ENCODE measurements at places on chromosomes 1 and 21.

- no peak for ATAC-seq
These were observed 154.2 kb upstream of the L1TD1 start for GRCh38 chr1:62040450-62040849.

GRCh38 chr1:172530000-172530399 lies 3.0 kb upstream of the SUCO start:
- no peak for ATAC-seq

DNA sequence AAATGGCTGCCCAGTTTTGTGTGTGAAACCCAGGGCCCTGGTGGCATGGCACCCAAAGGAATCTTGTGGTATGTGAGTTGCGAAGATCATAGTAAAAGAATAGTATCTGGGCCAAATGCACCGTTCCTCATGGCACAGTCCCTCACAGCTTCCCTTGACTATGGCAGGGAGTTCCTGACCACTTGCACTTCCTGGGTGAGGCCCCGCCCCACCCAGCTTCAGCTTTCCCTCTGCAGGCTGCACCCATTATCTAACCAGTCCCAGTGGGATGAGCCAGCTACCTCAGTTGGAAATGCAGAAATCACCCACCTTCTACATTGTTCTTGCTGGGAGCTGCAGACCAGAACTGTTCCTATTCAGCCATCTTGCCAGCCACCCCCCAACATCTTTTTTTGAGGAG lies 63.0 kb downstream of the SLC5A9 start:
- no peak for ATAC-seq

- peak; percentile 78 for ATAC-seq
These were observed 317.2 kb upstream of the NFIA start for GRCh38 chr1:60765204-60765603.

GRCh38 chr1:243246916-243247315 lies 8.2 kb downstream of the CEP170 start:
- ATAC-seq, result peak; percentile 7

DNA sequence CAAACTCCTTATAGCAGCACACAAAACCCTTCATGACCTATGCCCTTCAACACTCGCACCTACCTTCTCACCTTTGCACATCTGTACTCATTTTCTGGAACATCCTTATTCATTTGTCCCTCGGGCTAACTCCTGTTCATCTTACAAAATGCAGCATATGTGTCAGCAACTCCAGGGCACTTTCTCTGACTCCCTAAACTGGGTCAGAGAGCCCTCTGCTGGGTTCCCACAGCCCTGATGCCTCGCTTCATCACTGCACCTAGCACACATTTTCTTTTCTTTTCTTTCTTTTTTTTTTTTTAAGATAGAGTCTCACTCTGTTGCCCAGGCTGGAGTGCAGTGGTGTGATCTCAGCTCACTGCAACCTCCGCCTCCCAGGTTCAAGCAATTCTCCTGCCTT lies 54.0 kb downstream of the RAB3B start:
- ATAC-seq, result peak; percentile 48

GRCh38 chr1:208252836-208253576 lies 8.8 kb upstream of the PLXNA2 start:
- ATAC-seq, result no peak

GRCh38 chr1:209667708-209668107 lies 7.5 kb upstream of the G0S2 start:
- ATAC-seq, result no peak

GRCh38 chr1:246959944-246960693 lies 28.4 kb upstream of the AHCTF1 start:
- no peak for ATAC-seq

- no peak for ATAC-seq
These were observed 19.2 kb upstream of the PEX10 start for GRCh38 chr1:2431518-2431917.

DNA sequence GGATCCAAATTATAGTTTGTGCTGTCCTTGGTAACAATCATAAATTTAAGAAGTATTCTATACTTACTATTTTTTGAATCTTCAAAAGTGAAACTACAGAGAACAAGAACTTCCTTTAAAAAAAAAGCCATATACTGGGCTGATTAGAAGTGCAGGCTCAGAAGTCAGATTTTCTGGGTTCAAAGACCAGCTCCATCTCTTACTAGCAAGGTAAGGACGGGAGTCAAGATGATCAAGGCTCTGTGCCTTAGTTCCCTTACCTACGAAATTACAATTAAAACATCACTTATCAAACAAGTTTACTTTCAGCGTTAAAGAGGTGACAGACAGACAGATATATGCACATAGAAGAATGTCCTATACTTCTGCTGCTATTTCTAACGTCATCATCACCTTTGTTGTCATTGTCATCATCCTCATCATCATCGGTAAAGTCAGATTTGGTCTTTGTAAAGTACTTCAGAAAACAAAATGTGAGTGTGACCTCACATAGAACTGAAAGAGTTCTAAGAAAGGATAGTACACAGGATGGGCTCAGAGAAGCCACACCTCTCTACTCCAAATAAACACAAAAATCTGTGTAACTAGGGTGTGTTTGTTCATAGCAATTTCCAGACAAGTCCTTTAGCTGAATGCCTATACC lies 178.7 kb downstream of the VAV3 start:
- ATAC-seq, result no peak

- no peak for ATAC-seq
These were observed 283.7 kb downstream of the ZNF648 start for GRCh38 chr1:181777812-181778211.

DNA sequence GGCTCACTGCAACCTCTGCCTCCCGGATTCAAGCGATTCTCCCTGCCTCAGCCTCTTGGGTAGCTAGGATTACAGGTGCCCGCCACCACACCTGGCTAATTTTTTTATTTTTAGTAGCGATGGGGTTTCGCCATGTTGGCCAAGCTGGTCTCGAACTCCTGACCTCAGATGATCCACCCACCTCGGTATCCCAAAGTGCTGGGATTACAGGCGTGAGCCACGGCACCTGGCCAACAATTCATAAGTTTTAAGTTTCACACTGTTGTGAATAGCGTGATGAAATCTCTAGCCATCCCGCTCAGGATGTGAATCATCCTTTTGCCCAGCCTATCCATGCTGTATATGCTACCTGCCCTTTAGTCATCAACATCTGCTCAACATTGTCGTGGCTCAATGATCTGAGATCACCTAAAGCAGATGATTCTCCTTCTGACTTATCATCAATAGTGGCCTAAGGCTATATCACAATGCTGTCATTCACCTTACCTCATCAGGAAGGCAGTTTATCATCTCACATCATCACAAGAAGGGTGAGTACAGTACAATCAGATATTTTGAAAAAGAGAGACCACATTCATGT lies 2.6 kb downstream of the PFDN2 start:
- no peak for ATAC-seq

DNA sequence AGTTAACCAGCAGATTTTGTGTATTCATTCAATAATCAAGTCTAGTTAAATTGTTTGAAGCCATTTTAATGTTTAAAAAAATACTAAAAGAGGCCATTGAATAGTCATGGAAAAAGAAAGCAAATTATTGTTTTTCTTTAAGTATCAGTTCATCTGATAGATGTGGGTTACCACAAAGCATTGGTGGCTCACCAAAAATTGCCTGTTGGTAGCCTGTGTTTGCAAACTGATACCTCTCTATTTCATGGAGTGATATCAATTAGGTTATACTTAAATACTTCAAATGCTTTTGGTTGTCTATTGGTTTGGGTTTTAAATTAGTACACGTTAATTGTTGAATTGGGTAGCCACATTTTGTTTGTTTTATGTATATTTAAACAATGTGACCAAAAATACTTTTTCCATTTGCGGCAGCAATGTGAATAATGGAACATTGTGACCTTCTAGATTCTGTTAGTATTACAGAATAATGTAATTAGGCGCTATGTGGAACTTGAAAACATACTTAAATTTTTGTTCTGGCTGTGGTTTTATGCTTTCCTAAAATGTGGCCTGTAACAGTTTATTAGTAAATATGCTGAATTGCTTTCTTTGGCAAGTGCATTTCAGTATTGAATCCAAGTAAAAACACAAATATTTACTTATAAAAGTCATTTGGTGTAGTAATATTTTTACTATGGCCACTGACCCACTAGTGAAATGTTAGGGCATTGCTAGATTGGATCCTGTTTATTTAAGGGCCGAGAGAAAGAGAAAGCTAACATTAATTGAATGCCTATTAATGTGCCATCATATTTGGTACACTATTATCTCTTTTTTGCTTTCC lies 37.1 kb upstream of the NBL1 start:
- ATAC-seq, result no peak

DNA sequence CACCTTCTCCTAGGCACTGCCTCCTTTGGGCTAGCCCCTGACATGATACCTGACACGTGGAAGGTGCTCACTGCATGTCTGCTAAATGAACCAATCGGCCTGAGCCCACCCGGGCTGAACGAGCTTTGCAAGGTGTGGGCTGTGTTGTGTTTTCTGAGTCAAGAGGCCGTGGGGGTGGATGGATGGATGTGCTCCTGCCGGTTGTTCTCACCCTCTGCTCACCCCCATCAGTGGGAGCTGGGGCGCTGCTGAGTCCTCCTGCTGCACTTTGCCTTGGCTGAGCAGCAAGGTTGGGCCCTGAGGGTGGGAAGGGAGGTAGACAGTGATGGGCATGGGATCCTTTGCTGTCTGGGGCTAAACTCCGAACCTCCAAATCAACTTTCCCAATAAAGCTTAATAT lies 6.7 kb upstream of the CACNA1E start:
- no peak for ATAC-seq

DNA sequence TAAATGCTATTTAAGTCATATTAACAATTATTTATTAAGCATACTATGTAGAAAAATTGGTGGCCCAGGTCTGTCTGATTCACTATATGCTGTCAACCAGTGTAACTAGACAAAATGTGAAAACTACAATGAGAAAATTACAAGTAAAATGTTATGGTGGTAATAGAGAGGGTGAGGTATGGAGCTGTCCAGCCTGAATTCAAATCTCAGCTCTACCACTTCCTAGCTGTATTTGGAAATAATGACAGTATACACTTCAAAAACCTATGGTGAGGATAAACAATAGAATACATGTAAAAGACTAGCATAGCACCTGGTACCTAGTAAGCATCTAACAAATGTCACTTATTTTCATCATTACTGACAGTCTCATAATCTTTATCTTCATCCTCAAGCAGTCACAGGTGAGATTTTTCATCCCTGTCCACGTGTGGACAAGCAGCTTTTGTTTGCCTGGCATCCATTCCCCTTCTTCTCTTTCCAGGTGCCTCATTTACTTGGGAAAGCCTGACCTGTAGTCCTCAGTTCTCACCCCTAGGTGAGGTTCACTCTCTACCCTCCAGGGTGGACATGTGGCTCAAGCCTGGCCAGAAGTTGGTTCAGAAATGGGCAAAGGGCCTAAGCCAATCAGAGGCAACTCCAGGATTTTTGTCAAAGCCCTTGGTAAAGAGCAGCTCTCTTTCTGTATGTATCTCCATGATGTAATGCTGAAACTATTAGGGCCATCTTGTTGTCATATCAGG lies 29.5 kb downstream of the EGLN1 start:
- no peak for ATAC-seq

DNA sequence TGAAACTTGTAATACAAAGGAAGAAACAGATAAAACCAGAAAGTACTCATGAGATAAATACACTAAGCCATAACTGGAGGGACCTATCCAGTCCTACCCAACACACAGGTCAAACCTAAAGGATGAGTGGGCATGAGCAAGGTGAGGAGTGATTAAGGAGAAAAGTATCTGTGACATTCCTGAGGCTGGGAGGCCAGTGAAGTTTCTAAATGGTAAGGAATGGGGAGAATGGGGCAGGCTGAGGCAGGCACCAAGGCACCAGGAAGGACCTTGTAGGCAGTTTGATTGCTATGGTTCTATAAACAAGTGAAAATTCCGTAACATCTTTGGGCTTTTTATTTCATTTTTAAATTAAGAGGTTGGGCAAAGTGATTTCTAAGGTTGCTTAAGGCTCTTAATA lies 10.4 kb downstream of the DDX59 start:
- peak; percentile 72 for ATAC-seq

- ATAC-seq, result no peak
These were observed 55.5 kb upstream of the RBM15 start for GRCh38 chr1:110283677-110284076.

GRCh38 chr1:219271818-219272535 lies 98.3 kb downstream of the LYPLAL1 start:
- ATAC-seq, result peak; percentile 80

GRCh38 chr1:19385221-19385620 lies 73.1 kb downstream of the SLC66A1 start:
- no peak for ATAC-seq

- ATAC-seq, result no peak
These were observed 30.0 kb upstream of the RWDD3 start for GRCh38 chr1:95203908-95204437.

GRCh38 chr1:3586986-3587759 lies 24.1 kb downstream of the MEGF6 start:
- no peak for ATAC-seq

GRCh38 chr1:223810586-223810985 lies 35.2 kb downstream of the TP53BP2 start:
- ATAC-seq, result no peak

GRCh38 chr1:27832762-27833161 lies 2.2 kb downstream of the PPP1R8 start:
- ATAC-seq, result no peak

- ATAC-seq, result no peak
These were observed 14.3 kb upstream of the ADARB1 start for GRCh38 chr21:45060089-45060488.

GRCh38 chr1:152185544-152186391 lies 26.7 kb upstream of the RPTN start:
- ATAC-seq, result peak; percentile 76

GRCh38 chr1:236016782-236017400 lies 48.0 kb downstream of the NID1 start:
- ATAC-seq, result peak; percentile 45

DNA sequence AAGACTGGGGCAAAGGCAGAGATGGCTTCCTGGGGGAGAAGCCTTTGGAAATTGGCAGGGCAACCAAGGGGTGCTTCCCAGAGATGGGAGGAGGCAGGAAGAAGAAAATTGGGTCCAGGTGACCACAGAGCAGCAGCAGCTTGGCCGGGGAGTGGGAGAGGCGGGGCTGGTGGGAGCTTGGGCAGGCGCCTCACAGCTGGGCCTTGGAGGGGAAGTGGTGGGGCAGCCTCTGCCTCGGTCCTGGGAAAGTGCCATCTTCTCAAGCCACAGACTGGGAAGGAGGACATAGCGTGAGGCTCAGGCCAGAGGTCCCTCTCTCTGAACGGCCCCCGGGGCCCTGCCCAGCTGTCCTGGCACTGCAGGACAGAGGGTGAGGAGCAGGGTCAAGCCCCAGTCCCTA lies 24.0 kb upstream of the WASF2 start:
- ATAC-seq, result no peak

DNA sequence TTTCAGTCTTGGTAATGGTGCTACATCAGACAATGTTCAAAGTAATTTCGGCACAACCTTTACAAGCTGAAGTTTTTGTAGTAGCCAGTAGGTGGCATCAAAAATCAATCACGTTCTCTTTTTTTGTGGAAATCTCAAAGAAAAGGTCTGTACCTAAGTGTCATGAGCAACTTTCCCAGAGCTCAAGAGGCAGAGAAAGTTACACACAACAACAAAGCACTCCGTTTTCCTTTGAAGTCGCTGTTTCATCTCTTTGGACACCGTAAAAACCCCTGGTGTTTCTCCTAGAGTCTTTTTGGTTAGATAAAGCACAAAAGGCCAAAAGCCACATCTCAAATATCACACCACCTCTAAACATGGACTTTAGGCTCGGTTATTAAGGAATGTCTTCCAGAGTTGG lies 131.6 kb downstream of the LHX8 start:
- ATAC-seq, result peak; percentile 84

- ATAC-seq, result no peak
These were observed 111.6 kb downstream of the SIPA1L2 start for GRCh38 chr1:232518349-232518748.

- no peak for ATAC-seq
These were observed at the start of gene GJB4 for GRCh38 chr1:34759503-34760357. TSS of gene GJB4 (plus strand) at chr1:34759740. CDS start at chr1:34761255, 1,515 bp downstream.

GRCh38 chr21:15731243-15731613 lies 1.4 kb downstream of the USP25 start:
- ATAC-seq, result no peak
